Chondrocyte (in vitro differentiated cells): ENCODE measurements at places on chromosomes 2 and 18. TPM values are rescaled to one million over a fixed set of nuclear protein-coding genes. Genes with fewer than 3 reads are reported as not detected.
A peak's percentile ranks its signal among the peaks of the same experiment; 100 is the strongest.

The TTN gene
- not detected in 3 replicates for total RNA-seq

The TWIST2 gene
- 1.8 to 9.1 TPM (median 2.4 TPM) in 3 replicates for total RNA-seq

The MPPE1 gene
- total RNA-seq = 37.7 to 40.4 TPM (median 38.2 TPM) in 3 replicates

The KCNF1 gene
- total RNA-seq = not detected in 3 replicates

The COQ10B gene
- 28.5 to 33.9 TPM (median 33.5 TPM) in 3 replicates for total RNA-seq

DNA sequence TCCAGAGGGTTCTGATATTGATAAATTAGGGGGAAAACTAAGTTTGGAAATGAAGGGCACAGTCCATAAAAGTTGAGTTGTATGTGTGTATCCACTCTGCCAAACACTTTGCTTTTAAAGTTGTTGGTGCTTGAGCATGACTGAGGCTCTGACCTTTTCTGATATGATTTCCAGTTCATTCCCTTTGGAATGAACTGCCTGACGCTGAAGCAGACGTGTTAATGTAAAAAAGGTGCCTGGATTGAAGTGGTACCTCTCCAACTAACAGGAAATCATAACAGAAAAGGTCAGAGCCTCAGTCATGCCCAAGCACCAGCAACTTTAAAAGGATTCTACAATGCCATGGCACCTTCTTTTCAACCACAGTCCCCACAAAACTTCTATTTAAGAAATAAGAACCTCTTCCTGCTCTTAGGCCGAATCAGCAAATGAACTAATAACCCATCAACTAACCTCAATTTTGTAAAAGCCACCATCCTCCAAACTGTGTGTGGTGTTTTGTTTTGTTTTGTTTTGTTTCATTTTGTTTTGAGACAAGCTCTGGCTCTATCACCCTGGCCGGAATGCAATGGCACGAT is 52.6 kb downstream of the MEMO1 start:
- DNase-seq = no peak
- H3K36me3 ChIP-seq = no peaks in the 10 kb centered on the region
- no peak overlapping the region for H3K27ac ChIP-seq
- H3K27me3 ChIP-seq = no peaks in the 10 kb centered on the region

DNA sequence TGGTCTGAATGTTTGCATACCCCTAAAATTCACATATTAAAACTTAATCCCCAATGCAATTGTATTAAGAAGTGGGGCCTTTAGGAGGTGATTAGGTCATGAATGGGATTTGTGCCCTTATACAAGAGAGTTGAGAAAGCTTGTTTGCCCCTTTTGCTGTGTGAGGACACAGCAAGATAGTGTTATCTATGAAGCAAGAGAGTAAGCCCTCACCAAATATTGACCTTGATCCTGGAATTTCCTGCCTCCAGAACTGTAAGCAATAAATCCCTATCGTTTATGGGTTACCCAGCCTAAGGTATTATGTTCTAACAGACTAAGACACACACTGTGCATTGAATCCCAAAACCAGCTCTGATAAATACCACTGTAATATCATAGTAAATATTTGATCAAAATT is 32.2 kb downstream of the NR4A2 start:
- no peak overlapping the region for H3K4me3 ChIP-seq
- no peak for DNase-seq
- H3K27me3 ChIP-seq = peaks cover 10% of the 10 kb centered on the region
- peaks cover 3% of the 10 kb centered on the region for H3K36me3 ChIP-seq
- no peak overlapping the region for H3K27ac ChIP-seq

DNA sequence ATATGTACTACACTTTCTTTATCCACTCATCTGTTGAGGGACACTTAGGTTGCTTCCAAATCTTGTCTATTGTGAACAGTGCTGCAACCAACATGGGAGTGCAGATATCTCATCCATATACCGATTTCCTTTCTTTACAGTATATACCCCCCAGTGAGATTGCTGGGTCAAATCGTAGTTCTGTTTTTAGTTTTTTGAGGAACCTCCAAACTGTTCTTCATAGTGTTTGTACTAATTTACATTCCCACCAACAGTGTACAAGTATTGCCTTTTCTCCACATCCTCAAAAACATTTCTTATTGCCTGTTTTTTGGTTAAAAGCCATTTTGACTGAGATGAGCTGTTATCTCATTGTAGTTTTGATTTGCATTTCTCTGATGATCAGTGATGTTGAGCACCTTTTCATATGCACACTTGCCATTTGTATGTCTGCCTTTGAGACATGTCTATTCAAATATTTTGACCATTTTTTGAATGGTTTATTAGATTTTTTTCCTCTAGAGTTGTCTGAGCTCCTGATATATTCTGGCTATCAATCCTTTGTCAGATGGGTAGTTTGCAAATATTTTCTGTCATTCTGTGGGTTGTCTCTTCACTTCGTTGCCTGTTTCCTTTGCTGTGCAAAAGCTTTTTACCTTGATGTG is 12.2 kb downstream of the PLEK start:
- no peak overlapping the region for H3K4me3 ChIP-seq
- no peak for DNase-seq
- H3K27me3 ChIP-seq = peaks cover 32% of the 10 kb centered on the region
- peaks cover 1% of the 10 kb centered on the region for H3K36me3 ChIP-seq

DNA sequence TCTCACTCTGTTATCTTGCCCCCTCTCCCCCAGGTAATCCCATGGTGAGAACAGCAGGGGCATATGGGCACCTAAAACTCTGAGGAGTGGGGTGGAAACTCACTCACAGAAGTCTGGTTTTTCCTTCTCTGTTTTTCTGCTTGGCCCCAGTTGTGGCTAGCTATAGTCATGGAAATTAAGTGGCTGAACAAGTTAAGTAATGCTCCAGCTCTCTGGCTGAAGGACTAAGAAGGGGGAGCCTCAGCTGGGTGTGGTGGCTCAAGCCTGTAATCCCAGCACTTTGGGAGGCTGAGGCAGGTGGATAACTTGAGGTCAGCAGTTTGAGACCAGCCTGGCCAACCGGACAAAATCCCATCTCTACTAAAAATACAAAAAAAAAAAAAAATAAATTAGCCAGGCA is 261.0 kb downstream of the TPGS2 start:
- no peak overlapping the region for H3K27ac ChIP-seq
- no peak for DNase-seq
- no peak overlapping the region for H3K4me3 ChIP-seq
- H3K27me3 ChIP-seq = peaks cover 15% of the 10 kb centered on the region

DNA sequence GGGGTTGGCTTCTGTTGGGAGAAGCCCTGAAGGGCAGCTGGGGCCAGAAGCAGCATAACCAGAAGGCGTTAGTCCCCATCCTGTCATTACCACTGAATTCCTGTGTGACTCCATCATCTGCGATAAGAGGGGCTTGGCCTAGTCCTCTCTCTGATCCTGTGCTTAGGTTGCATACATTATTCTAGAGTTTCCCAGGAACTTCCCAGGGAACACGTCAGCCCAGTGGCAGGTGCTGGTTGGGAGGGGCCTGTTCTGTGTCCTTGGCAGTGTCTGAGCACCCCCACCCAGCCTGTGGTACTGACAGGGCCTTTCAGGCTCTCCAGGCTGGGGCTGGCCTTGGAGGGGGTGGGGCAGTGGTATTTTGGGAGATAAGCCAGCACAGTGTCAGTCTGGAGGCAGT is 4.5 kb upstream of the TOGARAM2 start:
- H3K27ac ChIP-seq = no peak overlapping the region
- H3K27me3 ChIP-seq = peaks cover 7% of the 10 kb centered on the region
- no peaks in the 10 kb centered on the region for H3K36me3 ChIP-seq

DNA sequence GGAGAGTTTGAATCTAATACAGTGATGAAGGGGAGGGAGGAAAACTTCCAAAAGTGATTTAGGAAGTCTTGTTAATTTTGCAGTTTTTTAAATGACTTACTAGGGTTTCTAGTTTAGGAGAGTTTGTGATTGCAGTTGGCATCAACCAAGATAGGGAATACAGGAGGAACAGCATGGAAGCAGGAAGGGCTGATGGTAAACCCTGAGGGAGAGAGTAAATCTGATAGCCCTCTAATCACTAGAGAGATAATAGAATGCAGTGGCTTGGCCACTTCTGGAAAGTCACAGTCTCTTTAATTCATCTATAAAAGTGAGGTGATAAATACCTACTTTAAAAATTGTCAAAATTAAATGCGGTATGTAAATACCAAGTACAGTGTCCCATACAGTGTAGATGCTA is 5.6 kb downstream of the YPEL5 start:
- H3K36me3 ChIP-seq = peaks cover 16% of the 10 kb centered on the region
- peak overlapping the region; percentile 1 for H3K27ac ChIP-seq
- peaks cover 78% of the 10 kb centered on the region for H3K4me1 ChIP-seq
- no peak for DNase-seq
- H3K4me3 ChIP-seq = no peak overlapping the region

GRCh38 chr18:21331065-21331464 is 89.0 kb downstream of the GREB1L start:
- DNase-seq = no peak
- H3K27ac ChIP-seq = no peak overlapping the region
- no peak overlapping the region for H3K4me3 ChIP-seq
- H3K36me3 ChIP-seq = peaks cover 3% of the 10 kb centered on the region
- H3K27me3 ChIP-seq = peaks cover 6% of the 10 kb centered on the region

The DYNAP gene
- total RNA-seq = not detected in 3 replicates

GRCh38 chr2:173354073-173354581 is 545 bp upstream of the CDCA7 start:
- peak overlapping the region; percentile 84 for H3K27ac ChIP-seq
- H3K4me3 ChIP-seq = peak overlapping the region; percentile 77
- peaks cover 5% of the 10 kb centered on the region for H3K27me3 ChIP-seq
- no peaks in the 10 kb centered on the region for H3K36me3 ChIP-seq

GRCh38 chr2:218020966-218021535 is 18.3 kb upstream of the TNS1 start:
- H3K27me3 ChIP-seq = no peaks in the 10 kb centered on the region
- H3K36me3 ChIP-seq = no peaks in the 10 kb centered on the region
- H3K4me3 ChIP-seq = no peak overlapping the region
- no peak overlapping the region for H3K27ac ChIP-seq
- DNase-seq = peak; percentile 65
- peaks cover 63% of the 10 kb centered on the region for H3K4me1 ChIP-seq

- peaks cover 30% of the 10 kb centered on the region for H3K4me1 ChIP-seq
- H3K27ac ChIP-seq = no peak overlapping the region
- H3K4me3 ChIP-seq = no peak overlapping the region
- peaks cover 98% of the 10 kb centered on the region for H3K27me3 ChIP-seq
- peaks cover 8% of the 10 kb centered on the region for H3K36me3 ChIP-seq
Measured at GRCh38 chr2:222309361-222309760, 10.6 kb upstream of the PAX3 start.

The FRZB gene
- total RNA-seq = 13.8 to 31.6 TPM (median 15.0 TPM) in 3 replicates

GRCh38 chr18:8813611-8814010 is 108.3 kb downstream of the MTCL1 start:
- no peak for DNase-seq
- H3K27ac ChIP-seq = peak overlapping the region; percentile 78
- no peak overlapping the region for H3K4me3 ChIP-seq
- H3K36me3 ChIP-seq = peaks cover 37% of the 10 kb centered on the region
- H3K4me1 ChIP-seq = peaks cover 43% of the 10 kb centered on the region

The SP140 gene
- total RNA-seq = 0.60 TPM in 1 of 3 replicates, not detected in the others

- H3K4me3 ChIP-seq = no peak overlapping the region
- H3K4me1 ChIP-seq = peaks cover 6% of the 10 kb centered on the region
- H3K27ac ChIP-seq = no peak overlapping the region
- peaks cover 34% of the 10 kb centered on the region for H3K27me3 ChIP-seq
- no peak for DNase-seq
Measured at GRCh38 chr2:235201756-235202155, 249.9 kb downstream of the SH3BP4 start.

The ATP8B1 gene
- 28.1 to 38.3 TPM (median 35.4 TPM) in 3 replicates for total RNA-seq

The HOXD9 gene
- not detected in 3 replicates for total RNA-seq

- no peak for DNase-seq
- no peak overlapping the region for H3K4me3 ChIP-seq
- peaks cover 38% of the 10 kb centered on the region for H3K4me1 ChIP-seq
Measured at GRCh38 chr18:50285071-50285470, 2.4 kb downstream of the CXXC1 start.

DNA sequence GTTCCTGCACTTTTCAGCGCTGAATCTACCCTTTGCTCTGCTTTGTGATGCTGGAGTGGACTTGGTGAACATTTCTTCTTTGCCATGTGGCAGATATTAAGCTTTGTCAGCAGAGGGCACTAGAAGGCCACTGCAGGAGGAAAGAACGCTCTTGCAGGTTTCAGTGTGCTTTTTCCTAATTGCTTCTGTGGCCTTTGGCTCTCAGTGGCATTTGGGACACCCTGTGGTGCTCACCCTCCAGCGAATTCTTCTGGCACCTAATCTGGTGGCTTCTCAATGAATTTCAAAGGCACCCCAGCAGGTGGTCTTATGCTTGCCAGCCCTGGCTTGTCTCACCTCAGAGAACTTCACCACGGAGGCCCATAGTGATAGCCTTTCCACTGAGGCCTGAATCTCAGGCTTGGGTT is 146.7 kb downstream of the MYO3B start:
- H3K27ac ChIP-seq = no peak overlapping the region
- peaks cover 2% of the 10 kb centered on the region for H3K36me3 ChIP-seq
- DNase-seq = no peak
- H3K4me3 ChIP-seq = no peak overlapping the region
- H3K27me3 ChIP-seq = peaks cover 14% of the 10 kb centered on the region
- no peaks in the 10 kb centered on the region for H3K4me1 ChIP-seq

The MC5R gene
- not detected in 3 replicates for total RNA-seq

DNA sequence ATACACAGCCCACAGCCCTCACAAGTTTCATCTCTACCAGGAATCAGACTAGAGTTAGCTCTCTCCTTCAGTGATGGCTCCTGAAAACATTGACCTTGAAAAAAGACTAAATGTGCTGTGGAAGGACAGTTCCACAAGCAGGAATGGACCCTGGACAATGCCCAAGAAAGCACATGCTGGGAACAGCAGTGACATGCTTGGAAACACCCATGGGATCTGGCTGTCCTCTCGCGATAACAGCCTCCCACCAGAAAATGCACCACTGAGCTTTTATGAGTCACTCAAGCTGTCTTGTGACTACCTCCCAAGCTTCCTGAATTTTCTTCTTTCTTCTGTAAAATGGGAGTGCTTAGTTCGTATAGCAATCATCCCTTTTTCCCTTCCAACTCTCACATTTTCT is 269.2 kb downstream of the LRATD1 start:
- no peaks in the 10 kb centered on the region for H3K4me1 ChIP-seq
- no peak overlapping the region for H3K27ac ChIP-seq
- no peak overlapping the region for H3K4me3 ChIP-seq
- no peaks in the 10 kb centered on the region for H3K36me3 ChIP-seq
- H3K27me3 ChIP-seq = no peaks in the 10 kb centered on the region
- no peak for DNase-seq
